ENCODE measurements at places on chromosomes 2 and 18.

- DNase-seq: no peak
These were observed 6.6 kb downstream of the FECH start for GRCh38 chr18:57579934-57580333.

DNA sequence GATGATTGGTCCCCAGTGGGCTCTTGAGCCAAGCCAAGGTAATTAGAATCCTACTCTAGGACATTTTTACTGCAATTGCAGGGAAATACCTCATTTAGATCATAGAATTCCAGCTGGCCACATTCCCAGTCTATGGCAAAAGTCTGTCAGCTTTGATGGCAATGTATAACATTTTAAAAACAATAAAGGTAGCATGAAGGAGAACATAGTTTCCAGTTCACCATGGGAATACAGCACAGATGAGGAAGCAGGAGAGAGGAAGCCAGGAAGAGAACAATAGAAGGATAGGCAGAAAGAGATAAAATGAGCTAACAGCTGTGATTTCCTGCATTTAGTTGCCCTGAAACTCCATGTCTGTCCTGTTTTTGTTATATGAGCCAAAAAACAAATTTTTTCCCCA, 897.3 kb upstream of the DDX18 start:
- DNase-seq: no peak

DNA sequence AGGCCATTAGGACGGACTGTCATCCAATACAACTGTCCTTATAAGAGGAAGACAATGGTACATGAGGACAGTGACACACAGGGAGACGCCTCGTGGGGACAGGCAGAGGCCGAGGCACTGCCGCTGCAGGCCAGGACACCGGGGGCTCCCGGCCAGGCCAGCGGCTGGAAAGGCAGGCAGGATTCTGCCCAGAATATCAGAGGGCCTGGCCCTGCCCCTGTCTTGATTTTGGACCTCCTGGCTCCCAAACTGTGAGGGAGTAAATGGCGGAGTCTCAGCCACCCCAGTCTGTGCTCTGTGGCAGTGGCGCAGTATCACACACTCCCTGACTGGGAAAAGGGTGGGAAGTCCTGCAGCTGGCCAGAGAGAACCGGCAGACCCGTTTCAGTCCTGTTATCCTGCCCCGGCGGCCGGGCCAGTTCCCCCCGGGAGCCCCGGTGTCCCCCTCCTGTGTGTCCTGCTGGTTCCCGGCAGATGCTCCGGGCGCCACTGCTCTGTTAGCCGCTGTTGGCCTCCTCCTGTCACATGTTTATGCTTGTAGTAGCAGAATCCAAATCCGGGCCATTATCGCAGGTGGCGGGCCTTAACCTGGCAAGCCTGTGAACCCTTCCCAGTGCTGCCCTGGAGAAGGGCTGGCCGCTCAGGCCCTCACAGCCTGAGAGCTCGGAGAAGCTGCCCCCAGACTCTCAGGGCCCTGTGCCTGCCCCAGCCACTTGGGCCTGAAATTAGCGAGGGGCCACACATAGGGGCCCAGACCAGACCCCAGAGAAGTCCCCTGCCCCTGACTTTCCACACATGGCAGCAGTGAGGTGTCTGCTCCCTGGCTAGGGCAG, 31.4 kb upstream of the TAF1B start:
- DNase-seq: no peak

DNA sequence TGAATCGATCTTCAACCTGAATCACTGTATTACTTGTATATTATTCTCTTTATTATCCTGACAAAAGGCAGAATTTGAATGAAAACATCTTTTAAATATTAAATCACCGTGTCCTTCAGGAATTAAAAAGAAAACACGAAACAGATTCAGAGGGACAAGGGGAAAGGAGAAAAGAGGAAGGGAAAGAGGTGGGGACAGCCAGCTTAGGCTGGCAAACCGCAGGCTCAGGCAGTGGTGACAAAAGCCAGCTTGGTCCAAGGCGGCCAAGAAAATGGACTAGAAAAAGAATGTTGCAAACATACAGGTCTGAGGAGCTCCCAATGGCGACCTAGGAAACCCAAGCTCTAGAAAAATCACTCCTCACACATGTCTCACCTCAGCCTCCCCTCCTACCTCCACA, 6.8 kb downstream of the B4GALT6 start:
- no peak for DNase-seq

DNA sequence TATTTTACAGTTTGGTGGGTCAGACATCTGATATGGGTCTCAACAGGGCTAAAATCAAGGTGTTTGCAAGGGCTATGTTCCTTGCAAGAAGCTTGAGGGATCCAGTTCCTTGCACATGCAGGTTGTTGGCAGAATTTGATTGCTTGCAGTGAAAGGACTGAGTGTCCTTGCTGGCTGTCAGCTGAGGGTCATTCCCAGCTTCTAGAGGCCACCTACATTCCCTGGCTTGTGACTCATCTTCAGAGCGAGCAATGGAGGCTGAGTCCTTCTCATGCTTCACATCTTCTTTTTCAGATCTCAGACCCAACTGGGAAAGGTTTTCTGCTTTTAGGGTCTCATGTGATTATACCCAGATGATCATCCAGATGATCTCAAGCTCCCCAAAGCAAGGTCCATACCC, 12.4 kb downstream of the MEX3C start:
- no peak for DNase-seq

DNA sequence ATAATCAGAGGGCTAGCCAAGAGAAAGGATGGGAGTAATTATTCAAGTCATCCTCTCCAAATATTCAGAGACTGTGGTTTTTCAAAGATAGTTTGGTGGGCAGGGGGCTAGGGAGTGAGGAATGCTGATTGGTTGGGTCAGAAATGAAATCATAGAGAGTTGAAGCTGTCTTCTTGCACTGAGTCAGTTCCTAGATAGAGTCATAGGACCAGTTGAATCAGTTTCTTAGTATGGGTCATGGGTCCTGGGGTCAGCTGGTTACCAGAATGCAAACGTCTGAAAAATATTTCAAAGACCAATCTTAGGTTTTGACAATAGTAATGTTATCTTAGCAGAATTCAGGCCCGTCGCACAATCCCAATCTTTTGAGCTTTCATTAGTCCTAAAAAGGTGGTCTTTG, 171.4 kb upstream of the SPATS2L start:
- no peak for DNase-seq

GRCh38 chr2:165539985-165540384, 70.5 kb downstream of the CSRNP3 start:
- no peak for DNase-seq

- DNase-seq: no peak
These were observed 101.7 kb upstream of the ZNF236 start for GRCh38 chr18:76720683-76721082.

DNA sequence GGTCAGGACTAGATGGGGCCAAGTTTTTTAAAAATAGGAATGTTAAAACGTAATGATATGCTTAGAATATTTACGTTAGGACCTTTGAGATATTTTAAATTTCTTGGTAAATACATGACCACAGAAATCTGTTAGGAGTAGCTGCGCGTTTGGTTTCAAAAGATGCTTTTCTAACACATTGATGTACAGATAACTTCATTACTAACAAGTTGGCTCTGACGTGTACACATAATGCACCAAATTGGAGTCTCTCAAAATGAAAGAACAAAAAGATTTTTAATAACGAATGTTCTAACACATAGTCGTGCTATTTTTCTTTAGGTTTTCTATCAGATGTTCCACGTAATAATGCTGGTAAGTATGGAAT, 608 bp downstream of the PHOSPHO2 start:
- DNase-seq: no peak

DNA sequence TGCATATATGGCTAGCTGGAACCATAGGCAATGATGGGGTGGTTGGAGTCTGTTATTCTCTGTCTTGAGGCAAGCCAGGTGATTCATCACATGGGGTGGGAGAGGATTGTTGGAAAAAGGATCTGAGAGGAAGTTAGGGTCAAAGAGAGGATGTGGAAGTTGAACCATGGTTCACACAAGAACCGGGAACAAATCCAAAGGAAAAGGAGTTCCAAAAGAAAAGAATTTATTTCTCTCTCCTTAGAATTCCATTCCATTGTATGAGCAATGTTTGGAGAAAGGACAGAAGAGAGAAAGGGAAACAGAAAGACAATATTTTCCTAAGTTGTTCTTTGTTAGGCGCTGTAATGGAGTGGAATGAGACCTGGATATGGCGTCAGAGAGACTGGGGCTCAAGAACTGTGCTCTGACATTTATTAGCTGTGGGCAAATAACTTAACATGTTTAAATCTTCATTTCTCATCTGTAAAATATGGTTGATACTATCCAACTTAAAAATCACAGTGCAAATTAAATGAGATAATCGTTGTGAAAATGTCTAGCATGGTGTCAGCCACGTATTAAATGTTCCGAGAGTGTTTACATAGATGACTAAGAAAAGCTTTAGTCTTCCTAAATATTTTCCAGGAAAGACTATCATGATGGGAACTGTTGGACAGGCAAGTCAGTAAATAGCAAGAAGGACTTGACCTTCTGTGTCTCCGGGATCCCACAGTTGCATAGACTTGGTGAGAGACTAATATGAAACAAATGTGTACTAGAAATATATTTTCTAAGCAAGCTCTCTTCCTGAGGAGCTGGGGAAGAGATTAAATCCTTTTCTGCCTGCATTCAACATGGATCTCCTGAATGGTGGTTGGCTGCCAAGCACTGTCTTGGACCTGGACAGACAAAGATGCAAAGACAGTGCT, 71.4 kb downstream of the TRIB2 start:
- no peak for DNase-seq

DNA sequence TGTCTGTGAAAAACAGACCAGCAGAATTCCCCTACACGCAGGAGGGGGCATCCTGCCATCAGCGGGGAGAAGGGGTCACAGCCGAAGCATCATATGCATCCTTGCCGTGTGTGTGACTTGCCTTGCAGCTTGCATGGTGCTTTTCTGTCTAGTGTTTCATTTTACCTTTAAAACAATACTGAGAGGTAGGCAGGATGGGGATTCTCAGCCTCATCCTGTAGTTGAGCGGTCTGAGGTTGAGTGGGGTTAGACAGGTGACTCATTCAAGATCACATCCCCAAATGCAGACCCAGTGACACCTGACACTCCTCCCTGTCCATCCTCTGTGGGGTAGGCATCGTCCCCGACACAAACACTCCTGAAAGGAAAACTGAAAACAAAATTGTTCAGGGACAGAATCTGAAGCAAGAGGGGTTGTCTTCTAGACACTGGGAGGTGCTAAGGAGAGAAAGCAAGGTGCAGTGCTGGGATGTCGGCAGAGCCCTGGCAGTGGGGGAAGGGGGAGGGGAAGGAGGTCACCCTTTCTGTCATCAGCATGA, 7.9 kb downstream of the ARL4C start:
- DNase-seq: peak; percentile 82

DNA sequence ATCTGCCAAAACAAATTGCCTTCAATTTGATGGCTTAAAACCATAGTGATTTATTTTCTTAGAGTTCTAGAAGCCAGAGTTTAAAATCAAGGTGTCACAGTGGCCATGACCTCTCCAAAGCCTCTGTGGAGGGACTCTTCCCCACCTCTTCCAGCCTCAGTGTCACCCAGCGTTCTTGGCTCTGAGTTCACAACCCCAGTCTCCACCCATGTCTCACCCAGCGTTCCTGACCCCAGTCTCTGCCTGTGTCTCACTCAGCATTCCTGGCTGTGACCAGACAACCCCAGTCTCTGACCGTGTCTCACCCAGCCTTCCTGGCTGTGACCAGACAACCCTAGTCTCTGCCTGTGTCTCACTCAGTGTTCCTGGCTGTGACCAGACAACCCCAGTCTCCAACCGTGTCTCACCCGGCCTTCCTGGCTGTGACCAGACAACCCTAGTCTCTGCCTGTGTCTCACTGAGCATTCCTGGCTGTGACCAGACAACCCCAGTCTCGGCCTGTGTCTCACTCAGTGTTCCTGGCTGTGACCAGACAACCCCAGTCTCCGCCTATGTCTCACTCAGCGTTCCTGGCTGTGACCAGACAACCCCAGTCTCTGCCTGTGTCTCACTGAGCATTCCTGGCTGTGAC, 299.3 kb downstream of the GALR1 start:
- DNase-seq: no peak

- no peak for DNase-seq
These were observed 1384.8 kb downstream of the RPIA start for GRCh38 chr2:90076311-90076710.

DNA sequence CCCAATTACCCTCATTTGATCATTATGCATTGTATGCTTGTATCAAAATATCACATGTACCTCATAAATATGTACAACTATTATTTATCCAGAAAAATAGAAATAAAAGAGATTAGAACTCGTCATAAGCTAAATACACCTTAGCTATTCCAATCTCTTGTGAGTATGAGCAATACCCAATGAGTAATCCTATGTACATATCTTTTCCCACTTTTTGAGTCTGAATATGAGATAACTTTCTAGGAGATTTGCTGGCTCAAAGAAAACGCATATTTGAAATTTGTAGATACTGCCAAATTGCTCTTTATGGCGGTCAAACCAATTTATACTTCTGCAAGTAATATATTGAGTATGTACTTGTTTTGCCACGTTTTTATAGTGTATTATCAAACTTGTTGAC, 24.1 kb downstream of the PRKD3 start:
- no peak for DNase-seq

- no peak for DNase-seq
These were observed 186.8 kb upstream of the RND3 start for GRCh38 chr2:150674283-150674682.

Measured in activated T-cell treated with anti-CD3 and anti-CD28 coated beads, Interleukin-2, amount 50 U/mL, for 72 hours (primary cell).